CD4-positive, alpha-beta T cell treated with Interleukin-6 at 100 ng/mL for 8 hours (primary cell): ENCODE measurements at places on chromosomes 11 and 22.

GRCh38 chr11:9758637-9759518, 95.0 kb downstream of the SWAP70 start:
- peak; percentile 24 for DNase-seq

DNA sequence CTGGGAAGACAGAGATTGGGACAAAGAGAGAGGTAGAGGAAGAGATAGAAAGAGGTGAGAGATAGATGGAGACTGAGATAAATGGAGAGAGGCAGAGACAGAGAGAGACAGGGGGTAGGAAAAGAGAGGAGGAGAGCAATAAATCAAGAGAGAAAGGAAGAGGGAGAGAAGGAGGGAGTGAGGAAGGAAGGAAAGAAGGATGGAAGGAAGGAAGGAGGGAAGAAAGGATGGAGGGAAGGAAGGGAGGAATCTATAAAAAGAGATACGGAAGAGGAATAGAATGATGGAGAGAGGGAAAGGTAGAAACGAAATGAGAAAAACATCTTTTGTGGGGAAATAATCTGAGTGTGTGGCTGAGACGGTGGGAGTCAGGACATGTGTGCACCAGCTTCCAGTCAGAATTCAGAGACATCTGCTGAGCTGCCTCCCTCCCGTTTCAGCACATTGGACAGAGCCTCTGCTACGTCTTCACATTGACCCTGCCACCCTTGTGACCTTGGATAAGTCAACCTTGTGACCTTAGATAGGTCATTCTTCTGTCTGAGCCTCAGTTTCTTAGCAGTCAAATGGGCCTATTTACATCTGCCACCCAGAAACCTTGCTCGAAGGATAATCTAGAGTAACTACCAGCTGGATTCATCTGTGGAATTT, 417.8 kb downstream of the MIAT start:
- no peak for DNase-seq

DNA sequence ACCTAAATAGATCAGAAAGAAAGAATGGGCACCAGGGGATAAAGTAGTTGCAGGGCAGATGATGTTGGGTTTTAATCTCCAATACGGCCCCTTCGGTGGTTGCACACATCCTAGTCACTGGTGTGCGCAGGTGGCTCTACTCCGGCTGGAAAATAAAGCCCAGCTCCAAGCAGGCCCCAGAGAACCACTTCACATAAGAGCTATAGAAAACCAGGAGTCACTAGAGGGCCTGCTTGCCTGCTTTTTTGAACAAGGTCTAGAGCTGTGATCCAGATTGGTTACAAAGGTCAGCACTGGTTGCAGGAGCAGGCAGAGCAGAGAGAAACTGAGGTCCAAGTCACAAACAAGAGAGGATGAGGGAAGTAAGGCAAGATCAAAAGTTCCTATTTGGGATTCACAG, 41.5 kb upstream of the MS4A8 start:
- DNase-seq = no peak

GRCh38 chr11:23564370-23564769, 704.1 kb upstream of the CCDC179 start:
- DNase-seq = no peak

DNA sequence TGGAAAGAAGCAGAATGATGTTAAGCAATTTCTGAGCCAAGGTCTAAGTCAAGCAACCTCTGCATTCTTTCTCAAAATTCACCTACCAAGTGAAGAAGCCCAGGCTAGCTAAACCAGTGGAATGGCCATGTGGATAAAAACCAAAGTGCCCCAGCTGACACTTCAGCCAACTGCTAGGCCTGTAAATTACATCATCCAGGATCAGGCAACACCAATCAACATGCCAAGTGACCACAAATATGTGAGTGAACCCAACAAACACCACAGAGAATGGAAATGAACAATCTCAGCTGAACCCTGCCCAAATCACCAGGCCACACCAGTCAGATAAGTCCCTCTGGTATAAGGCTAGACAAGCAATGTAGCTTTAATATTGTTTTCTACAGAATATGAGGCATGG, 25.1 kb upstream of the FJX1 start:
- DNase-seq = no peak

GRCh38 chr11:72433455-72434036, 785 bp downstream of the CLPB start:
- no peak for DNase-seq

DNA sequence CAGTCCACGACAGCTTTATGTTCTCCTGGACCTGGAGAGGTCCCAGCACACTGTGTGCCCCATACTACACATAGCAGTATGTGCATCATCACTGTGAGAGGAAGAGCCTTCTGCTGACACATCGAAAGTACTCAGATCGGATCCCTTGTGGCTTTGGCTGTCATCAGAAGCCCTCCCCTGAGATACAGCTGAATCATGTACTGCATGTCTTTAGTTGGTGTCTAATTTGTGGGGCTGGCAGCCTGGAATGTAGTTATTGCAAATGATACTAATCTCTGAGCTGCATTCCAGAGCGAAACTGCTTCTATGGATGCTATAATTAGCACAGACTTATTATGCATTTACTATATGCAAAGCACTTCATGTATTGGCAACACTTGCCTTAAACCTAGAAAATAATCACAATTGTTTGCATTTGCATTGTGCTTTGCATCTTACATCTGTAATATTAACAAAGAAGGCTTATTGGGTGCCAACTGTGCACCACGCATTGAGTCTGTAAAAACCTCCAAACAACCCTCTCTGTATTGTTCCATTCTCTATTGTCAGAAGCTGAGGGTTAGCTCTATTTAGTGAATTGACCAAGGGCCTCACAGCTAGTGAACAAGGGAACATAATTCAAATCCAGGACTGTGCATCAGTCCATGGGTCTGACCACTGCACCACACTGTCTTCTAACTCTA, 89.2 kb upstream of the CRTAM start:
- peak; percentile 69 for DNase-seq
